Stimulated activated CD4-positive, alpha-beta T cell treated with anti-CD3 and anti-CD28 coated beads, Interleukin-2, amount 100 ng/mL, for 4 hours (primary cell): ENCODE measurements at places on chromosomes 5 and 9.

- no peak for DNase-seq
Measured at GRCh38 chr9:108854094-108854493, 1.7 kb downstream of the ACTL7B start.

DNA sequence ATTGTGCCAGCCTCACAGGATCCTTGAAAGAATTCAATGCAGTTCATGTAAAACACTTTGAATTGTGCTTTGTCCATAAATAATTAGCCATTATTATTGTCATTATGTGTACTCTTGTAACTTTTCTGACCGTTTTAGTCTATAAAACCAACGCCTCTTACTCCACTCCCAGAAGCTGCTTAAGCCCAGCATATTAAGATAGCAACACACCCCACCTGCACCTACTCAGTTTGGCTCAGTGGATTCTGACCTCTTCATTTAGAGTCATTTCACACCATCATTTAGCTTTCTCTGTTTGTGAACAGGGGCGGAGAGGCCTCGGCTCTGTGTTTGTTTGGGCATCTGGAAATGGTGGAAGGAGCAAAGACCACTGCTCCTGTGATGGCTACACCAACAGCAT is 205.1 kb downstream of the PCSK5 start:
- no peak for DNase-seq

DNA sequence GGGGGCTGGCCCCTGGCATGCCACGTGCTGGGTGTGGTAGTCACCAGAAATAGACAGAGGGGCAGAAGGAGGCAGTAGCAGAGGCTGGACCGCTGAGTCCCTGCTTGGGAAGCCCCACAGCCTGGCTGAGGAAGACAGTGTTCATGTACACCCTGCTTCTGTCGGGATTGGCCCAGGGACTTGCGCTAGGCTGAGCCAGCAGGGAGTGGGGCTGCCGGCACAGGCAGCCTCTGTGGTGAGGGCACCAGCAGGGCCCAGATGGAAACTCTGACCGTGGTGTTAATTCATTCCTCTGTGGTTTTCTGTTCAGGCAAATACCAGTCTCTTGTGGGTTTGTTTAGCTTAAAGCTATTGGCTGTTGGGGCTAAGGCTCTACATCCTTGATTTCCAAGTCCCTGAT is 108.6 kb upstream of the RAD23B start:
- no peak for DNase-seq

DNA sequence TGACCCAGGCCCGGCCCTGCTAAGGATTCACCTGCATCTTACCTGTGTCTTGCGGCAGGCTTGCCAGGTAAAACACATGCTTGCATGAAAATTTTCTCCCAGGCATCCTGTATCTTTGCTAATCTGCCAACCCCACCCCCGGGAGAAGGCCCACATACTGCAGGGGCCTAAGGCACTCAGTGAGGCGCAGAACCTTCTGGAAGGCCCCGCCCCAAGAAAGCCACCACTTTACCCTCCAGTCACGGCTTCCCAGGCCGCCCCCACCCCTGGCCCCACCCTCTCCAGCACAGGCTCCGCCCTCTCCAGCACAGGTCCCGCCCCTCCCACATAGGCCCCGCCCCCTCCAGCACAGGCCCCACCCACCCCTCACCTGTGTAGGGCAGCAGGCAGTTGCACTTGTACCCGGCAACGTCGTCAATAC is 29.8 kb upstream of the SEC16A start:
- DNase-seq: no peak

DNA sequence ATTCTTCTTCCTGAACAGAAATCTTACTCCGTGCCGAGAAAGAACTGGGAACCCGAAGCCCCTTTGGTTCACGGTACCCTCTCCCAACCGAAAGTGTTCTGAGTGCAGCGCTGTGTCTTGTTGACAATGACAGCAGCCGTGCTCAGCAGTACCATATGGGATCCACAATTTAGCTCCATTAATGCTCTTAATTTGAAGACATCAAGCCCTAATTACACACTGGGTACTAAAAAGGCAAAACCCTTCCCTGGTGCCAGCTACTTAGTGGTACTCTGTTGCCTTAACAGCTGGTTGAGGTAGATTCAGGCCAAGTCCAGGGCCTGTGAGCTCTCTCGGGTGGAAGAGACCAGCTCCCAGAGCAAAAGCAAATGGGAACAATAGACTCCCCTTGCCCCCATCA is 24.5 kb downstream of the DDX31 start:
- DNase-seq: no peak

GRCh38 chr5:9365512-9365911 is 180.4 kb downstream of the SEMA5A start:
- DNase-seq: no peak

- DNase-seq: no peak
Measured at GRCh38 chr9:98083566-98084183, 27.1 kb downstream of the NANS start.

- no peak for DNase-seq
Measured at GRCh38 chr5:81314581-81314980, 13.2 kb downstream of the ZCCHC9 start.

GRCh38 chr5:67680099-67680498 is 483.5 kb upstream of the CD180 start:
- no peak for DNase-seq

DNA sequence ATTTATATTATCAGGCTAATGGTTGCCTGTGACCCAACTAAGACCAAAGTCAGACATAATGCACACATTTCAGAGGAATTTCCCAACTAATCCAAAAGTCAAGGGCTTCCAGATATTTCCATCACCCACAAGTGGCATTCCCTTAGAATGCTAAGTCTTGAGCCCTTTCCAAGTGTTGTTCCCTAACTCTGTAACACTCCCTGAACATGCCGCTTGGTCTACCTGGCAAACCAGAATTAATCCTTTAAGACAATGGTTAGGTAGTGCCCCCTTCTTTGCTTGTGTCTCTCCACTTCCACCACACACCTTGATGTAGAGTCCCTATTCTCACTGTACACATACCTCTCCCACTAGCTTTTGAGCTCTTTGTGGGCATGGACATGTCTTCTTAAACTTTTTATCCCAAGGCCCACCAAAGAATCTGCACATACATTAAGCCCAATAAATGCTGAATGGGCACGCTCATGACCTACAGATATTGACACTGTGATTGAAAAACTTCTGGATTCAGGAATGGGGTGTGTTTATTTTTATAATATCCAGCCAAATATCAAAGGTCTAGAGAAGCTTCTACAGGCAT is 37.8 kb upstream of the IFNE start:
- no peak for DNase-seq

DNA sequence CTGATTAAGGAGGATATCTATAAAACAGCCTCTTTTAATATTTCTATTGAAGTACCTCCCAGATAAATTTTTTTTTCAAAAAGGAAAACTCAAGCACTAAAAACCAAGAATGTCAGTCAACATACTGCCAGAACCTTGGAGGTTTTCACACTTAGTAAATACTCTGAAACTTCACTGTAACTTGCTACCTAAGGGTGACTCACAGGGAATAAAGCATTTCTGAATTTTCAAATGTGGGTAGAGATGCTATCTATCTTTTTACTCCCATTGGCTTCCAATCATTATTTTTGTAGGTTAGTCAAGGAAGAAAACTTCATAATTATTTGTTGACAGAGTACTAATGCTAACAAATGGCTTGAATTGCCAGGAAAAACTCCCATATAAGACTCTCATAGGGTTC is 46.1 kb downstream of the SLC25A46 start:
- DNase-seq: no peak
